ENCODE measurements at places on chromosomes 12 and 14.

DNA sequence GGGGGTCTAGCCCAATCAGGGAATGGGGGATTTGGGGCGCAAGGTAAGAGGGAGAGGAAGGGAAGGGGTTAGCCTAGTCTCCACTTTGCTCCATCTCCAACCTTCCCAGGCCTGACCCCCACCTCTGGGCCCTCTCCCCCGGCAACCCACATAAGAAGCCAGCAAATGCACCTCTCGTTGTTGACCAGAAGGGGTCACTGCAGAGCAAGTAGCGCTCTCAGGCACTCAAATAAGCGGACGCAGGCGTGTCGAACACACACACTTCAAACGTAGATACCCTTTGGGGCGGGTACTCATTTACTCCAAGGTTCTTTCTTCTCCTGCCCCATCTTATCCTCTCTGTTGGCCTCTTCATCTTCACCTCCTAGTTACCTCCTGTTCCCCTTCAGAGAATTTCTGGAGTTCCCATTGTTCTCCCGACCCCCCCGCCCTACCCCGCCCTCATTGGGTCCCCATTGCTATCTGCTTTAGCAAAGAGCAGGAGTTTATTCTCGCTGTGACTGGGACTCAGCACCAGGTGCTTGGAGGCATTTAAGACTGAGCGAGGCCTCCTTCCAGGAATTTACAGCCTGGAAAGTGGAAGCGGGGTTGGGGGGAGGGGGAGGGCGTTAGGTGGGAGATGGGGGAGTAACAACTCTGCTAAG is 1.5 kb upstream of the SRRM4 start:
- DNase-seq: peak; percentile 10

GRCh38 chr12:21305661-21306060 is 29.1 kb downstream of the SLCO1A2 start:
- no peak for DNase-seq

DNA sequence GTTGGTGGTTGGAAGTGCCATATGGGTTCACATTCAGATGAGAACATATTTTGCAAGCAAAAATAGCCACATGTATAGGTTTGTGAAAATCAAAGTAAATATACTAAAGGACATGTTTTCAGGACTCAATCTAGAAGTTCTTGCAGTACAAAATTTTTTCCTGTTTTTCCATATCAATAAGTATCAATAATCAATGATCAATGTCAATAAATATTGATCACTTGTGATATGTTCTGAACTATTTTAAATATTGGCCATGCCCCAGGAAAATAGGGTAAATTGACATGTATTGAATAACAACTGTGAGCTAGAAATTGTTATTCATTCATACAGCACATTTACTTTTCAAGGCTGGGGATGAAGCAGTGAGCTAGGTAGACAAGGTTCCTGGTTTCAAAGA is 24.3 kb downstream of the ALG10 start:
- DNase-seq: no peak

- DNase-seq: no peak
Observed at GRCh38 chr14:64080452-64080851, 213.7 kb downstream of the ESR2 start.

DNA sequence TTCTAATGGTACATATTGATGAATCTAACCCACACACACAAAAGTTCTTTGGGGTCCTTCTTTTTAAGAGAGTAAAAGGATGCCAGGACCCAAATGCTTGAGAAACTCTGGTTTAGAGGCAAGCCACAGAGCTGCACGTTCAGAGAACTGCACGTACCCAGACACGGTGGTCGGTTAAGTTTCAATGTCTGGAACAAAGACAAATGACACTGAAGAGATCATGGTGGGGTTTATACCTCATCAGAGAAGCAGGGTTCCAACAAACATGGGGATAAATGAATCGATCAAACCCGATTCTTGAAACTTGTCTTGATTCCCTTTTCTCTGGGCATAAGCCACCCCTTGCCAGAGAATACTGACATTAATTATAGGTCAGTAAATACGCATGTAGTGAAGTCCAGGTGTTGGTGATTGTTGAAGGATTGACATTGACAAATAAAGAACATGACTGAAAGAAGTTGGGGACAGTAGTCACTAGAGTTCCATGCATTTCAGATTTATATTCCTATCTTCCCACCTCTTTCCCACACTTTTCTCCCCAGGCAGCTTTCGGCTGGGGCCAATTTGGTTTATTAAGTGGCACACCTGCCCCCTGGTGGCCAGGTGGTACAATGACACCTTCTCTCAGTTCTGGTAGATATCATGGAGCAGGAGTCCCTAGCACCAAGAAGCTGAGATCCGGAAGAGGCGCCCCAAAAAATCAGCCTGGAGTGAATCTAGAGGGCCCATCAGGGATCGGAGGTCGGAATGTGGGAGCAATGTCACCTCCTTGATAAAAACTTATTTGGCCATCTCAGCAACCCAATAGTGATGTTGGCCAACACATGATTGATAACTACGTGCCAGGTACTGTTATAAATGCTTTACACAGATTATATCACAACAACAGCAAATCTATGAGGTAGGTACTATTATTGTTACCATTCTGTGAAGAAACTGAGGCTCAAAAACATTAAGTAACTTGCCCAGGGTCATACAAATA is 17.8 kb upstream of the HDAC7 start:
- DNase-seq: peak; percentile 57

DNA sequence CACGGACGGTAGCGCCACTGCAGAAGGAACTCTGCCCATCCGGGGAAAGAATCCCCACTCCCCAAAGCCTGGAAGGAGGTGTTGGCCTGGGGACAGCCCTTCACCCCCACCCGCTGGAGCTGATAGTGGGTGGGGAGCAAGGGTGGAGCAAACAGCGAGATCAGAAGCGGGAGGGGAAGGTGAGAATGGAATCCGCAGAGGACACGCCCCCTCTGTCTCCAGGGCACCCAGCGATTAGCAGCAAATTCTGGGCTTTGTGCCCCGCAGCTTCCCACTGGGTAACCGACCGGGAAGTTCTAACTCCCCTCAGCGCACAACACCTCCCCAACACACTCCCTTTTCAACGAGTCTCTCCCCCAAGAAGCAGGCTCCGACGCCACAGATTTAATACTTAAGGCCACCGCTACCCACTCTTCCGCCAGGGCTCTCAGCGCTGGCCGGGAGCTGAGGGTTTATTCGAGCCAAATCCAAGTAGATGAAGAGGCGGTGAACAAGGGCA is 1.4 kb downstream of the SLC25A29 start:
- DNase-seq: no peak

DNA sequence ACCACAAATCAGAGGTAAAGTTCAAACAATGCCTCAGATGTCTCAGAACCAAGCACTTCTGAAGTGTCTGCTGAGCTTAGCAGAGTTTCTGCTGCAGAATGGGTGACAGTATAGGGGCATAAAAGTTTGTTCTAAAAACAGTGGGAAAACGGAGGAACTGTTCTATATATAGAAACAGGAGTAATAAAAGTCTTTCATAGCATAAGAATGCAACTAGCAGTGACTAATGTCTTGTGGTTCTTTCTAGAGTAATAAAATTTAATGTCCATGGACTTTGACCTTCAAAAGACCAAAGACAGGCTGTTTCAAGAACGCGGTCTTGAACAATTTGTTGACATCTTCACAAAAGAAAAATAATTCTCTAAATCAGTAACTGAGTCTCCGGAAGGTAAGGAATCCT is 107.5 kb upstream of the FAR2 start:
- DNase-seq: no peak

GRCh38 chr14:56262530-56262929 is 144.3 kb downstream of the PELI2 start:
- no peak for DNase-seq

DNA sequence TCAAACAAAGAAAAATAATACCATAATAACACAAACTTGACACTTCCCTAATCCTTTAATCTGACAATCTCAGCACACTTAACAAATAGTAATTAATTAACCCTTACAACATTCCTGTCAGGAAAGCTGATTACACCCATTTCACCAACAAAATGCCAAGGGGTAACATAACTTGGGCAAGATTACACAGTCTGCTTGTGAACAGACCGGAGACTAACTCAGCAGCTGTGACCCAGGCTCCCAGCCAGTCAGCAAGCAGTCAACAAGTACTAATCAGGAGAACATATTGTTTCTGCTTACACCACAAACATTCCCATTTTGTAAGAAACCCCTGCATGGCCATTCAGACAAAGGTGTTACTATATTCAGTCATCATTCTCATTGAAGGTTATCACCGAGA is 592.5 kb upstream of the FLRT2 start:
- no peak for DNase-seq

DNA sequence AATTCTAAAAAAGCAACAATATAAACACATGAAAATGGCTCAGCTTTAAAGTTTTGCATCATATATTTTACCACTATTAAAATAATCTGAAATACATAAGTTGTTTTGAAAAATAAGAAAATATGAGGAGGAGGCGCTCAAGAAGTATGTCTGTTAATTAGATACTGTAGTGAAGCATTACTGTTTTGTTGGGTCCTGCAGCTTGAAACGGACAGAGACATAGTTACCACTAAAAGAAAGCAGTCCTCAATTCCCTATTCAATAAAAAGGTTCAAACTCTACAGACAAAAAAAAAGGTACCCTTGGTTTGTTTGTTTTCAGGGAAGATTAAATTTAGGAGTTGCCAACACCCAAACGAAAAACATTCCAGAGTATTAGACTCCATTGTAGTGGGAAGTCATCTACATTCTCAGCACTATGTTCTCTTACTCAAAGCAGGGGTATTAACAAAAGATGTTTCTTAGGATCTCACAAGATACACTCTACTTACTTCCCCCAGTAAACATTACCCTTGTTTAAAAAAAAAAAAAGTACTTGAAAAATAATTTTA is 3.0 kb downstream of the PAWR start:
- DNase-seq: no peak

DNA sequence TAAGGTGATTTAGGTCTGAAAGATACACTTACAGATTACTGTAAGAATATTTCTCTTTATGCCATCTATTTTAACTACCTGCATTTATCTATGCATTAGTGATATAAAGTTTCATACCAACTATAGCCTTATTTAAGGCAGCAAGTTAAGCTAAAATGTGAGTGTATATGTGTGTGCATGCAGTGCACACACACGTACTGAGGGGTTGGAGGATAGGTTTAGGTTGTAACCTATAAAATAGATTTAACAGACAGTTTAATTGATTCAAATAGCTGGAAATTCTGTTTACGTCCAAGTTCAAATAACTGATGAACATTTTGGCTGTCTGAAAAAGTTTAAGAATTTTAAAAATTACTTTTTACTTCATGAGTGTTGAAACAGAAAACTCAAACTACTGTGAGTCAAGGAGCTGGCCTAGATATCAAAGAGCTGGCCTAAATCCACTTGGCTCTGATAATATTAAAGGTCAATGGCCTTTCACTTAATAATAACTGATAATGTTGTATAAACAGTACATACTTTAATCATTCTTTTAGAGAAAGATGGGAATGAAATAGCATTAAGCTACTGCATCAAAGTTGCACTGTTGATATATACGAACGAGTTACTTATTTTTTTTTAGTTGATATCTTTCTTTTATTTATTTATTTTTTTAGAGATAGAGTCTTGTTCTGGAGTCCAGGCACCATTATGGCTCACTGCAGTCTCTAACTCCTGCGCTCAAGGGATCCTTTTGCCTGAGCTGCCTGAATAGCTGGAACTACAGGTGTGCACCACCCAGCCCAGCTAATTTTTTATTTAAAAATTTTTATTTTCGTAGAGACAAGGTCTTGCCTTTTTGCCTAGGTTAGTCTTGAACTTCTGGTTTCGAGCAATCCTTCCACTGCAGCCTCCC is 13.8 kb upstream of the KCNJ8 start:
- no peak for DNase-seq

GRCh38 chr14:35682802-35683201 is 126.3 kb downstream of the RALGAPA1 start:
- DNase-seq: no peak

- DNase-seq: no peak
Observed at GRCh38 chr12:31715283-31715825, 13.5 kb downstream of the AMN1 start.

- no peak for DNase-seq
Observed at GRCh38 chr14:95575840-95576473, 41.1 kb downstream of the GLRX5 start.

GRCh38 chr14:45270031-45270430 is 17.0 kb upstream of the MIS18BP1 start:
- DNase-seq: no peak

DNA sequence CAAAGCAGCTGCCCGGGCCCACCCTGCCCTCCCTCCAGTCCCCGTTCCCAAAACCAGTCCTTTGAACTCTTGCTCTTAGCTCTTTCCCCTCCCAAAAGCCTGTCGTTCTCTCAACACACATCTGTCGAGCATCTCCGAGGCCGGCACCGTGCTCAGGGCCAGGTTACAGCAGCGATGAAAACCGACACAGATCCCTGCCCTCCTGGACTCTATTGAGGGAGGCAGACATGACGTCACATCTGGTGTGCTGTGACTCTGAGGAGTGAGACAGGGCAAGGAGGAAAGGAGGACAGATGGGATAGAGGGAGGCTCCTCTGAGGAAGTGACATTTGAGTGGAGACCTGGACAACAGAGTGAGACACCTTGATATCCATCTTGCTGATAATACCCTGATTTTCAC is 34.6 kb upstream of the PWP1 start:
- DNase-seq: no peak

DNA sequence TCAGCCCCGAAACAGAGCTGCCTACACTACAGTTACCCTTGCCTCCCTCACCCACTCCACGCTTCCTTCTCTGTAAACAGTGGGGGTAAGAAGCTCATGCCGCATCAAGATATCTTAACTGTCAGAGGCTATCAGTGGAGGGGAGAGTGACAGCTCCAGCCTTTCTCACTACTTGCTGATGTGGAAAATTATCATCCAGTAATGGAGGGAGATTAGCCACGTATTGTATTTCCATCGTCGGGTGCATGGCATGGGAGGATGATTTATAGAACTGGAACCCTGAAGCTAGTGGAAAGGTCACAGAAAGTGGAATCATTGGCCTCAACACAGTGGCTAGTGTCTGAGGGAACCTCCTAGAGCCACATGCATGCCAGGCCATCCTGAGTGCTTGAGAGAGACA is 270.9 kb upstream of the FKBP4 start:
- DNase-seq: no peak

- peak; percentile 69 for DNase-seq
Observed at GRCh38 chr12:103455020-103455763, 40.6 kb downstream of the C12orf42 start.

- peak; percentile 87 for DNase-seq
Observed at GRCh38 chr12:116922194-116922897, 11.6 kb downstream of the FBXW8 start.

- DNase-seq: peak; percentile 69
Observed at GRCh38 chr14:35932659-35933159, 106.6 kb downstream of the BRMS1L start.

DNA sequence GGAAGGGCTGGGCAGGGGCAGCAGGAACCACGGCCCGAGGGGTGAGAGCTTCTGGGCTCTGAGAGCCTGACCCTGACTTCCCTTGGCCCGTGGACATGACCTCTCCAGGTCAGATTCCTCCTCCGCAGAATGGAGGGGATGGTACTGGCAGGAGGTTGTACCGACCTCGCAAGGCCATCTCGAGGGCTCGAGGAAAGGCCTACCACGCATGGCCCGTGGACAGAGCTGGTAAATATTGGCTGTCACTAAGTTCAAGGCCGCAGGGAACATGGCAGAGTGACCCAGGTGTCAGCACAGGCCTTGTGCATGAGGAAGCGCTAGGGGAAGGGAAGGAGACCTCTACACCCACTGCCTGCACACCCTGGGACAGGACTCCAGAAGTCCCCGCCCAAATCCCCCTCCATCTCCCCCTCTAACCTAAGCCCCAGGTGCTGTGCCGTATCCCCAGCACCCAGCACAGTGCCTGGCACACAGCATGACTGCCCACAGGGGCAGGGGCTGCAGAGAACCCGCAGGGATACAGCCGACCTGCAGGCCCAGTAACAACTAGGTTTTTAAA is 54.9 kb upstream of the PPP2R5C start:
- no peak for DNase-seq

- DNase-seq: no peak
Observed at GRCh38 chr12:6768437-6768914, 2.3 kb downstream of the PTMS start.

Data from CD4-positive, CD25-positive, alpha-beta regulatory T cell (primary cell).